ENCODE measurements at places on chromosomes 6 and 20.

DNA sequence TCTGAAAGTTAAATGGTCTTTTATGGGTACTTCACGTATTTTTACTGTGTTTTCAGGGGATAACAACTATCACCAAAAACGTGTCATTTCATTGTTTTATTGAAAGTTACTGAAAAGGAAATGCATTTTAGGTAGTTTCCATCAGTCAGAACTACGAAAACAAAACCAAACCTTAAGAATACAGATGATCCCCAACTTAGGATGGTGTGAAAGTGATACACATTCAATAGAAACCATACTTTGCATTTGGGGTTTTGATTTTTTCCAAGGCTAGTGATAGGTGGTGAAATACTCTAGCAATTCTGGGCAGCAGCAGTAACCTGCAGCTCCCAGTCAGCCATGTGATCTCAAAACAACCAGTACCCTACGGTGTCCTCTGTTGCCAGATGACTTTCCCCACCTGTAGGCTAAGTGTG, 25.9 kb upstream of the EFHC1 start:
- no peak for DNase-seq

DNA sequence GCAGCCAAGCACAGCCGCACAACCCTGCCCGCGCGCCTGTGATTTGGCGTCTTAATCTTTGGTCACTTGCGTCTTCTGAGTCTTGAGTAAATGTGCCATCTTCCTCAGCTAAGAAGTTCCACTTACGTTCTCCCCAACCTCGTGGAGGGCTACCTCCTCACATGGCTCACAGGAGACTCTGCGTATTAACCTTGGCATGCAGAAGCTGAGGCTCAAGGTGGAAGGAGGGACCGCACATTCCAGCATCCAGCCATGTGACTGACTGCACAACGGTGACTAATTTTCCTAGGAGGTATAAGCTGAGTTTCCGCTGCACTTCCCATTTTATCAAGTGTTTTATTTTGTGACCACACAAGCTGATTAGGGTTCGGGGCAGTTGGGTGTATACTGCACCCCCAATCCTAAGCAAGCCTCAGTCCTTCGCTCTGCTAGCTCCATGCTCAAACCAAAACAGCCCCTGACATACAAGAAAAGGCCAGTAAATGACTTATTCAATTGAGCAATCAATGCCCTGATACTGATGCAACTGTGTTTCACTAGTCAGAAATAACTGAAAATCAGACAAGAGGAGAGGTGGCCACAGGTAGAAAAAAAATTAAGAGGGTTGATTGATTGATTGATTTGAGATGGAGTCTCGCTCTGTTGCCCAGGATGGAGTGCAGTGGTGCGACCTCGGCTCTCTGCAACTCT, 7.0 kb downstream of the BEND3 start:
- DNase-seq, result no peak

DNA sequence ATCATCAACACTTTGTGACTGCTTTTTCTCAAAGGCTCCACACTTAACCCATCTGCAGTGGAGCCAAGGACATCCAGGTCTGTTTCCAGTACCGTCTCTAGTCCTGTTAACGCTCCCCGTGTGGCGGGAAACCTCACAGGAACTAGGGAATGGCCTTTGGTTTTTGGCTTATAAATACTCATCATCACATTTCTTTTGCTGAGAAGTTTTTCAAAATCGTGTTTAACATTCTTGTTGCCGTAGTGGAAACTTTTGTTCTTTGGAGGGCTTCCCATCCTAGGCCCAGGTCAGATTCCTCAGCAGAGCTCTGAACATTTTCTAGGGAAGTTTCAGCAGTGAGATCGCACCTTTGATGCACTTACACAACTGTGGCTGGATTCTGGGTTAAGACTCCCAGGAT, 24.6 kb downstream of the DAAM2 start:
- no peak for DNase-seq

GRCh38 chr6:44001318-44002066, 125.8 kb downstream of the MRPL14 start:
- no peak for DNase-seq

- no peak for DNase-seq
Observed at GRCh38 chr6:157991067-157991432, 9.4 kb downstream of the SYNJ2 start.

DNA sequence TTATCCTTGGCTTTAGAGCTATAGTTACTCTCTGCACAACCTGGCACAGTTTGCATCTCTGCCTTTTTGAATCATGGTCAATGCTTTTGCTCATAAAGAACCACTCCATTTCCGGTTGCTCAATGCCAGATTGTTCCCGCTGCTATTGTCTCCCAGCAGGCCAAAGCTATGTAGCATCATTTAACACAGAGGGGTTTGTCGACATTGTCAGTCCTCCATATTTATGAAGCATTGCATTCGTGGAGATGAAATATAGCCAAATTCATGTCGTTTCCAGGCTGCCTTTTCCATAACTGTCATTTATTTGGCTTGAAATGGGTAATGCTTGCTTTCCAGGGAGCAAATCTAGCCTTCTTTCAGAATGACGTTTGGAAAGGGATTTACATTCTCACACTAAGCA, 598.8 kb downstream of the EPHA7 start:
- no peak for DNase-seq

- DNase-seq, result no peak
Observed at GRCh38 chr20:47054945-47055344, 160.3 kb downstream of the EYA2 start.

DNA sequence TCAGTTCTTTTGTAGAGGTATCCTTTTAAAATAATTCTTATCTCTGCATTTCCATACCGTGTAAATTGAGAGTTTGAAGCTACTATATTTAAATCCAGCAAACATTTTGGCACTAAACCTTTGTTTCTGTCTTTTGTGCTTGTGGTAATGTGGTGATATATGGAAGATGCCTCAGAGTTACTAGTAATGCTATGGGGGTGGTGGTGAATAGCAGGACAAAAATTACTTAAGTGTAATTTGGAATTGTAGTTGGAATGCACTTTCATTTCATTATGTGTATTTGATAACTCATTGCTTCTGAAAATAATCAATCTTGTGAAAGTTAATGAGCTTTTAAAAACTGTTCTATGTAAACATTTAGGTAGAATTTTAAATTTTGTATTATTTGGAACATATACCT, 404.5 kb downstream of the PHF3 start:
- DNase-seq, result no peak

- no peak for DNase-seq
Observed at GRCh38 chr6:116088946-116089345, 11.7 kb upstream of the NT5DC1 start.

All from kidney capillary endothelial cell (primary cell).